ENCODE measurements at places on chromosomes 11 and 22. TPM values are rescaled to one million over a fixed set of nuclear protein-coding genes. Genes with fewer than 3 reads are reported as not detected.

CCDC73 gene
- total RNA-seq, result not detected

OR8D1 gene
- not detected for total RNA-seq

INS gene
- total RNA-seq, result not detected

LINC01488 gene
- not detected for total RNA-seq

MUC6 gene
- not detected for total RNA-seq

SLC22A25 gene
- 0.07 TPM for total RNA-seq

GRCh38 chr11:102546923-102547471 lies 16.4 kb upstream of the MMP7 start:
- DNase-seq, result no peak

GRCh38 chr11:124069429-124070401 lies 28.6 kb upstream of the OR10G7 start:
- no peak for DNase-seq

- no peak for DNase-seq
Measured at GRCh38 chr11:75773595-75774353, 5.2 kb downstream of the DGAT2 start.

DNA sequence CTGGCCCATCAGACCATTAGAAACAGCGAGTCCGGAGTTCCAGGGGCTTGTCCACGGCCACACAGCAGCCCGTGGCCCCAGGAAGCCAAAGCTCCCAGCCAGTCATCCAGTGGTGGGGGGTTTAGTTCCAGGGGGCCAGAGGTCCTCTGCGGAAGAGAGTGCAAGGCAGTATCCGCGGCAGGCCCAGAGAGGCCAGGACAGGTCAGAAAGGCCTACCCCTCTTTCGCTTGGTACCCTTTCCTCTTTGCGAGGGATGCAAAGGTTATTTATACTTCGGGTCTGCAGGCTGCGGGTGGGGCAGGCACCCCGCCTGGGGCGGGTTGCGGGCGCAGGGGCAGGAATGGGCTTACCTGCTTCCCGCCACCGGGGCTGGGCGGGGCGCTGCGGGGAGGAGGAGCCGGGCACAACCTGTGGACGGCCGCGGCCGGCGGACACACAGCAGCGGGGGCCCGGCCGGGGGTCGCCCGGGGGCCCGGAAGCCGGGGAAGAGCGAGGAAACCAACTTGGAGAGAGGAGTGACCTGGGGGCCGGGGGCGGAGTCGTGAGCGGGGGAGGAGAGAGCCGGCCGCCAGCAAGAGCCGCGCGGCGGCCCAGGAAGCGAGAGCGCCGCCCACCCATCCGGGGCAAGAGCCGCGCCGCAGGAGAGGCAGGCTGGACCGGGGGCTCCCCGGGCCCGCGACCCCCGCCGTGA lies at the start of gene SH3BP1:
SH3BP1 (plus strand) TSS at position 600 of the 691 bp plus-strand sequence. CDS start 119 bp downstream, outside the sequence.
- no peak for DNase-seq

- no peak for DNase-seq
Measured at GRCh38 chr11:61505640-61506155, 2.9 kb upstream of the LRRC10B start.

GRCh38 chr11:30749268-30749667 lies 163.1 kb upstream of the MPPED2 start:
- no peak for DNase-seq

DNA sequence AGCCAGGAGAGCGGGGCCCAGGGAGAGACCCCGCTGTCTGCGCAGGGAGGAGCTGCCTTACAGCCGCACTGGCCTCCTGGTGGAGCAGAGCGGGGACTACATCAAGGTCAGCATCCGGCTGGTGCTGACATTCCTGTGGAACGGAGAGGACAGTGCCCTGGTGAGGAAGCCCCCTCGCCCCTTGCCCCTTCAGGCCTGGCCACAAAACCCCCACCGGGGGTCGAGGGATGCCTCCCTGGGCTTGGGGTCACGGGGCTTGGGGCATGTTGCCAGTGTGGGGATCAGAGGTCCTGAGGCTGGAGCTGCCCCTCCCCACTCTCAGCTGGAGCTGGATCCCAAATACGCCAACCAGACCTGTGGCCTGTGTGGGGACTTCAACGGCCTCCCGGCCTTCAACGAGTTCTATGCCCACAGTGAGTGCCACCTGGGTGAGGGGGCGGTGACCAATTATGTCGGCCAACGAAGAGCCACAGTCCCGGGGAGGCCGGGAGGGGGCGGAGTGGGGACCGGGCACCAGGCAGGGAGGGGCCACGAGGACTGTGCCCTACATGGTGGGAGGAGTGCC lies 4.2 kb downstream of the MUC5B start:
- no peak for DNase-seq

GRCh38 chr22:33038131-33038772 lies 19.9 kb downstream of the SYN3 start:
- no peak for DNase-seq

DNA sequence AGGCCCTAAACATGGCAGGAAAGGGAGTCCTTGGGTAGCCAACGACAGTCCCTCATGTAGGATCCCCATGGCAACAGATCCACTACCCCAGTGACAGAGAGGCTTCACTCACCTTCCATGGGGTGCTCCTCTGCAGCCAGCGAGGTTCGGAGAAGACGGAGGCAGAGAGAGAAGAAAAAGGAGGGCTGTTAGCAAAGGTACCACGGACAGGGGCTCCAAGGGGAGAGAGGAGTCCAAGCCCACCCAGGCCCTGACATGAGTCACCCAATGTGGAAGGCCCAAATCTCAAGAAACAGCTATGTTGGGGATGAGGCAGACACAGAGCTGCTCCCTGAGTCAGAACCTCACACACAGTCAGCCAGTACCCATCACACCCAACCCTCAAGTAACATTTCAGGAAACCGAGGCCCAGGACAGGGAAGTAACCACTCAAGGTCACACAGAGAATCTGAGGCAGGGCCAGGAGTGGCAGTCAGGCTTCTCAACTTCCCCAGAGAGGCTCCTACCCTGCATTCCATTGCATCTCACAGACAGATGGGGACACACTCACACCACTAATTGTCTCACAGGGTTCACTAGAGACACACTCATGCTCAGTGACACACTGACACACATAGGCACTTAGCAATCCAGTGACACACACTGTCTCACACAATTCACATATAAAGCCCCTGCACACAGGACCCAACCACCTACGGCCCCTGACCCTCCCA lies 25.2 kb downstream of the NRXN2 start:
- DNase-seq, result no peak

DNA sequence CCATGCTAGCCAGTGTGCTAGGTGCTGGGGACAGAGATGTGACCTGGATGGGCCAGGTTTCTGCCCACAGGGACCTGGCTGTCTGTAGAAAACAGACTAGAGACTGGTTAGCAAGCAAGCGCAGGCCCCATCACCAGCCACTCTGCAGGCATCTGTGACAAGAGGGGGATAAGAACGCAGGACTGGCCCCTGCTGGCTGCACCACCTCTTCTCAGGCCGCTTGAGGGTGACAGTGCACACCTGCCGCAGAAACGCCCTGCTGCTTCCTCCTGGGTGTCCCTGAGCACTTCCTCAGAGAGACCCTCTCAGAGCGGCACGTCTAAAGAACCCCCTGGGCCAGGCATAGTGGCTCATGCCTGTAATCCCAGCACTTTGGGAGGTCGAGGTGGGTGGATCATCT lies 5.9 kb upstream of the PICK1 start:
- no peak for DNase-seq

DNA sequence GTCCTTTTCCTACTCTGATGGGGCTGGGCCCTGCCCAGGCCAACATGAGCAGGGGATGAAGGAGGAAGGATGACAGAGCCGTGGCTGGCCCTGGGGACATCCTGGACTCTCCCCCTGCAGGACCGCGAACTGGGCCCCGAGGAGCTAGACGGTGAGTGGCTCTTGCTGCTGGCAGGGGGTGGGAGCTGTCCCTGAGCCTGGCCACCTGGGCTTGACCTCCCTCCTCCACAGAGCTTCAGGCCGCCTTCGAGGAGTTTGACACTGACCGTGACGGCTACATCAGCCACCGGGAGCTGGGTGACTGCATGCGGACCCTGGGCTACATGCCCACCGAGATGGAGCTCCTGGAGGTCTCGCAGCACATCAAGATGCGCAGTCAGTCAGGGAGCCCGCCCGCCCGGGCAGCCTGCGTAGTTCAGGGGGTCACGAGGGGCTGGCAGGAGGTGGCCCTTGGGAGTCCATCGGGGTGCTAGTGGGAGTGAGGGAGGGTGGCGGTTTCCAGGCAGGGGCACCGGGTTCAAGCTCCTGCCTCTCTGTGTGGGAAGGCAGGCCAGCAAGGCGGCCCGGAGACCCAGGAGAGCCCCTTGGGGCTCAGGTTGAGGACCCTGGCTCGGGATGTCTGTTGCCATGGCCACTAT lies 1.0 kb downstream of the CABP4 start:
- no peak for DNase-seq

Data from gastrocnemius medialis (tissue), 4 donors.